ENCODE measurements at places on chromosomes 7 and 10. TPM values are rescaled to one million over a fixed set of nuclear protein-coding genes. Genes with fewer than 3 reads are reported as not detected.

The OR2A12 gene
- not detected for total RNA-seq

The MYOZ1 gene
- under 0.01 TPM for total RNA-seq

The SPDYE2B gene
- not detected for total RNA-seq

The COL26A1 gene
- not detected for total RNA-seq

The AKR1D1 gene
- not detected for total RNA-seq

The SPDYE2 gene
- not detected for total RNA-seq

The AMPH gene
- 3.0 TPM for total RNA-seq

The CNNM2 gene
- total RNA-seq, result 5.4 TPM

The HABP2 gene
- total RNA-seq, result not detected

The CYP3A7 gene
- 1.1 TPM for total RNA-seq

The STEAP4 gene
- total RNA-seq, result under 0.01 TPM

The MYL7 gene
- total RNA-seq, result not detected

The C10orf105 gene
- total RNA-seq, result under 0.01 TPM

The FAM24B gene
- total RNA-seq, result 10.7 TPM

The NXPH1 gene
- total RNA-seq, result not detected

The PLA2G12B gene
- not detected for total RNA-seq

The DLX6 gene
- not detected for total RNA-seq

The FAM180A gene
- 20.2 TPM for total RNA-seq

The RPP38 gene
- total RNA-seq, result 8.5 TPM

The ZCWPW1 gene
- total RNA-seq, result 2.1 TPM
